NCI-H2029 treated with DMSO at 0.1 percent for 48 hours (cell line): ENCODE measurements at places on chromosomes 4 and X.

DNA sequence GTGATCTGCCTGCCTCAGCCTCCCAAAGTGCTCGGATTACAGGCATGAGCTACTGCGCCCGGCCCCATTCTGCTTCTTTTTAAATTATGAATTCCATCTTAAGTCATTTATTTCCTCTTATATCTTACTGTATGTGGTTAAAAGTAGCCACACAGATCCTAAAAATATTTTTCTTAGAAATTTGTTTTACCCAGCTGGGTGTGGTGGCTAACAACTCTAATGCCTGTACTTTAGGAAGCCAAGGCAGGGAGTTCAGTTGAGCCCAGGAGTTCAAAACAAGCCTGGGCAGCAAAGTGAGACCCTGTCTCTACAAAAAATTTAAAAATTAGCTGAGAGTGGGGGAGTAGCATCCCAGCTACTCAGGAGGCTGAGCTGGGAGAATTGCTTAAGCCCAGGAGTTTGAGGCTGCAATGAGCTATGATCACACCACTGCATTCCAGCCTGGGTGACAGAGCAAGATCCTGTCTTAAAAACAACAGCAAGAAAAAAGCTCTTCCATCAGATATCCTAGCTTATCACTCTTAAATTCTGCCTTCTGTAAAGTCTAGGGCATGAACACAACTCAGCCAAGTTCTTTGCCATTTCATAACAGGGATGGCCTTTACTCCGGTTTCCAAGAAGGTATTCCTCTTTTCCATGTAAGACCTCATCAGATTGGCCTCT, 15.1 kb upstream of the AFF1 start:
- no peak for DNase-seq

DNA sequence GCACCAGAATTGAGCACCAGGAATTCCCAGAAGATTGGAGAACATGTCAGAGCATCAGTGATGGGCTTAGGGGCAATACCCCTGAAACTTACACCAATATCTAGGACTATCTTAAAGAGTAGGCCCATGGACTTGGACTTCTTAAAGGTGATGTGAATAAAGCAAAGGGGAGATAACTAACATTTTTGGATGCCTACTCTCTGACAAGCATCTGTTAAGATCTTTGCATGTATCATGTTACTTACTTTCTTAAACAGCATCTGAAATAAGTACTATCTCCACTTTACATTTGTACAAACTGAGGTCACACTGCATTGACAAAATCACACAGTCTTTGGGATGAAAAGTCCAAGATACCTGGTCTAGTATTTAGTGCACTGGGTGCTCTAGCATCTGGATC, 258.6 kb upstream of the ARSJ start:
- DNase-seq, result no peak

DNA sequence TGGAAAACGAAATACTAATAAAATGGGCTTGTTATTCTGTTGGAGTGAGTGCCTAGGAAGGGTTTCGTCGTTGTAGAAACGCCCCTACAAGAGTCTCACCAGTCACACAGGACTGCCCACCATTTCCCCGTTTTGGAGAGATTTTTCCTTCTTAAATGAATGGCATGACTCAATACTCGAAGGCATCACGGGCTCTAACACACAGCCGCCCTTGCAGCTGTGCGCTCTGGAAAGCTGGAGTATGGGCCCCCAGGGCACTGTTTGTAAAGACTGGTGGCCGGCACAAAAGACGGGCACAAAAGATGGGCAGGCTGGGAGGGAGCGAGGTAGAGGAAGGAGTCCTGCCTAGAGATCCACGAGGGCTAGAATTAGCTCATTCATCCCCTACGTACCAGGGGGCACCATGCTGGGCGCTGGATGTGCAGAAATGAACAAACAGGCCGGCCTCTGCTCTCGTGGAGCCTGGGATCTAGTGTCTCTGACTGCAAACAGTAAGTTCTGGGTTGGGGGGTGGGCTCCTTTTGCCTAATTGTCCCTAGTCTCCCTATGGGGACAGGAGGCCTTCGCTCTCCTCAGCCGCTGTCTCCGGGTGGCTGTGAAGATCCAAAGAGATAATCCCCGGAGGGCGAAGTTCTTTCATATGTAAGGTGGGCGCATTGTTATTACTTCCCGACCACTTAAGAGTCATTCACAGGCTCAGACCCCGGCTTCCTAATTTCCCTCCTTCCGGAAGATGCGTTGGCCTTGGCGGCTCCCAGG, 1.0 kb upstream of the SFRP2 start:
- DNase-seq, result no peak

- peak; percentile 10 for DNase-seq
These were observed 60.6 kb downstream of the NOCT start for GRCh38 chr4:139076016-139076744.

DNA sequence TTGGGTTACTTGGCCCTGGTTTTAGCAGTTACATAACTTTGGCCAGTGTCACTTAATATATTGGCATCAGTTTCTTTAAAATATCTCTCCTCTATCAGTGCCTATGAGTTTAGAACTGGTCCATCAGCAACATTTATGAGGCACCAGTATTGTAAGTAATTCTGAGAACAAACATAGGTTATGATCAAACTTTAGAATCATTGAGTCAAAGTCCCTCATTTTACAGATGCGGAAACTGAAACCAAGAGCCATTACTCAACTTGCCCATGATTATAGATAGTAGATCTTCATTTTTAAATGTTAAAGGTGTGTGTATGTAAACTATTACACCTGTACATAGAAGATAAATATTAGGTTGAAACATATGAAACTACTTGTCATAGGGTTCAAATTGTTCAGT, 4.5 kb downstream of the NIPAL1 start:
- no peak for DNase-seq
